Substantia nigra (tissue), 51 donors: ENCODE measurements at places on chromosomes 16 and 17.

GRCh38 chr16:50086176-50086575 is 20.4 kb downstream of the HEATR3 start:
- no peak for DNase-seq

DNA sequence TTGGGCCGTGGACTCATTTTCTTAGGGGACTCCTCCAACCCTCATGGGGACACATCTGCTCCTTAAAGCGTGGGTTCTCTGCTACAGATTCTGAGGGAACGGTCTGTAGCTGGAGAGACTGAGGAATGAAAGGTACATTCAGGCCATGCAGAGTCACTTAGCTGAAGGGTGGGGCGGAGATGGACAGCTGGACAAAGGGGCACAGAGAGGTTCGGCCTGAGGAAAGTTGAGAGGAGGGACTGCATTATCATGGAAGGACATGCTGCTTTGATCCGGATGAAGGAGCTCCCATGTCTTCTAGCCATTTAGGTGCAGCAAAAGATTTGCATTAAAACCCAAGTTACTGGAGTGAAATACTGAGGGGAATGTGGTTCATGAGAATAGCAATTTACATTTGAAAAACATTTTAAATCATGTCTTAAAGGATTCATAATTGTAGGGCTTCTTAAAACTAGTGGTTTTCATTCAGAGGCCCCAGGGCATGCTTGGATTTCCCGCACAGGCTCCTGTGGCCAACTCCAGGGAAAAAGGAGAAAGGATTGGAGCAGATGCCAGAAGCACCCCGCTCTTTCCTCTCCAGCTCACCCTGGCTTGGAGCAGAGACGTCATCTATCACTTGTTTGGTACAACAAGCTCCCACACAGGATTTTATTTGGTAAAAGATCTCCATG is 54.2 kb downstream of the CDRT4 start:
- no peak for DNase-seq

- no peak for DNase-seq
These were observed 51.8 kb downstream of the C16orf82 start for GRCh38 chr16:27118526-27118925.

- no peak for DNase-seq
These were observed 84.9 kb upstream of the CBX4 start for GRCh38 chr17:79923974-79924638.

GRCh38 chr17:47066095-47066494 is 87.0 kb upstream of the RPRML start:
- DNase-seq, result no peak

- no peak for DNase-seq
These were observed 30.9 kb upstream of the CES5A start for GRCh38 chr16:55906123-55906522.

DNA sequence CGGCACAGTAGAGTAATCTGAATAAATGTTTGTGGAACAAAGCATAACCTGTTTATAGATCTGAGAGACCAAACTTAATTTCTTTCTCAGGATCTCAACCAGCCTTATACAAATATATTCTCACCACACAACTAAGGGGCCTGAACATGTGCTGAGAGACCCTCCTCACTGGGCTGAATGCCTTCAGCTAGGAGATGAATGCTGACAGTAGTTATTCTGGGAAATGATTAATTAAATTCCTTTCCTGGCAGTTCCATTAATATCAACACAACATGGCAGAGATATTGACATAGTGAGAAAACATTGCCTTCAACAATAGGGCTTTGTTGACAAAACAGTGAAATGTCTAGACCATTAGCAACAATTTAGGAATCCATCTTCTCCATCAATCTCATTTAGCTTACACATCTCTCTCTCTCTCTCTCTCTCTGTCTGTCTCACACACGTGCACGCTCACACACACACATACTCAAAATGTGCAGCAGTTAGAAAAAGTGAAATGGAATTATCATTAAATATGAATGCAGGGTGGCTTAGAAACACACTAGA is 780.8 kb upstream of the CDH8 start:
- DNase-seq, result no peak

DNA sequence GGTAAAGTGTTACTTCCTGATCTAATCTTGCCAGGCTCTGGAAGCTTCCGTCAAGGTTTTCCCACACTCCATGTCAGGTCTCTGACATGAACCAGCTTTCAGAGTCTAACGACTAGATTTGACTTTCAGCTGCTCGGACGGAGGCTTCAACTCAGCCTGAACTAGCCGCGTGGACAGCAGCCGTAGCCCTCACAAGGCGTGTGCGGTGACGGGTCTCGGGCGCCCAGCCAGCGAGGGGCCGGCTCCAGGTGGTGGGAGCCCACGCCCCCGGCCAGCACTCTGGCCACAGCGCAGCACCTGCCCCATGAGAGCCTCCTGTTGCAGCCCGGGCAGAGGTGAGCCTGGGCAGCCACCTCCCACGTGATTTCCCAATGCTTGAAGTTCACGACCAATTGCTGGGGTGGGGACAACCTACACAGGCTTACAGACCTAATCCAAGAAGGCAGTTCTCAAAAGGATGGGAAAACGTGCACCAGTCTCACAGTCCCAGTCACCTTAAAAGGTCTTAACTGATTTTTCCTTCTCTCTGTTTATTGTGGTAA is 45.5 kb downstream of the TBC1D16 start:
- DNase-seq, result no peak

DNA sequence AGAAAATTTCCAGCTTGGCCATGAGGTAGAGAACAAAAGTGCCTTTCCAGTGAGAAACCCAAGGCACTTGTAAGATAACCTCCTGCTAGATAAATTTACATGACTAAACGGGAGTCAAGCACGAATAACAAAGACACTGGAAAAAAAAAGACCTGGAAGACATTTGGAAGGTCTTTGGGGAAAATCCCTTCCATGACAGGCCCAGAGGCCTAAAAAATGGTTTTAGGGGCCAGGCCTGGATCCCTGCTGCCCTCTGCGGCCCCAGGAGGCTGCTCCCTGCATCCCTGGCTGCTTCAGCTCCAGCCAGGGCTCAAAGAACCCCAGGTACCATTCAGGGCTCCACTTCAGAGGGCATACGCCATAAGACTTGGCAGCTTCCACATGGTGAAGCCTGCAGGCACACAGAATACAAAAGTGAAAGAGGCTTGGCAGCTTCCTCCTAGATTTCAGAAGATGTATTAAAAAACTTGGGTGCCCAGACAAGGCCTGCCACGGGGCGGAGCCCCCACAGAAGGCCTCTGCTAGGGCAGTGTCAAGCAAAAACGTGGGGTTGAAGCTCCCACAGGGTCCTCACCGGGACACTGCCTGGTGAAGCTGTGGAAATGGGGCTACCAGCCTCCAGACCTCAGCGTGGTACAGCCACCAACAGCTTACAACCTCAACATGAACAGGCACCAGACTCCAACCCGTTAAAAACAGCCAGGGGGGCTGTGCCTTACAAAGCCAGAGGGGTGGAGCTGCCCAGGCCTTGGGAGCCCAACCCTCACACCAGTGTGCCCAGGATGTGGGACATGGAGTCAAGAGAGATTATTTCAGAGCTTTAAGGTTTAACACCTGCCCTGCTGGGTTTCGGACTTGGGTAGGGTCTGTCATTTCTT is 77.1 kb downstream of the SDK2 start:
- no peak for DNase-seq

GRCh38 chr17:58703137-58703915 is 10.9 kb downstream of the RAD51C start:
- DNase-seq, result no peak

DNA sequence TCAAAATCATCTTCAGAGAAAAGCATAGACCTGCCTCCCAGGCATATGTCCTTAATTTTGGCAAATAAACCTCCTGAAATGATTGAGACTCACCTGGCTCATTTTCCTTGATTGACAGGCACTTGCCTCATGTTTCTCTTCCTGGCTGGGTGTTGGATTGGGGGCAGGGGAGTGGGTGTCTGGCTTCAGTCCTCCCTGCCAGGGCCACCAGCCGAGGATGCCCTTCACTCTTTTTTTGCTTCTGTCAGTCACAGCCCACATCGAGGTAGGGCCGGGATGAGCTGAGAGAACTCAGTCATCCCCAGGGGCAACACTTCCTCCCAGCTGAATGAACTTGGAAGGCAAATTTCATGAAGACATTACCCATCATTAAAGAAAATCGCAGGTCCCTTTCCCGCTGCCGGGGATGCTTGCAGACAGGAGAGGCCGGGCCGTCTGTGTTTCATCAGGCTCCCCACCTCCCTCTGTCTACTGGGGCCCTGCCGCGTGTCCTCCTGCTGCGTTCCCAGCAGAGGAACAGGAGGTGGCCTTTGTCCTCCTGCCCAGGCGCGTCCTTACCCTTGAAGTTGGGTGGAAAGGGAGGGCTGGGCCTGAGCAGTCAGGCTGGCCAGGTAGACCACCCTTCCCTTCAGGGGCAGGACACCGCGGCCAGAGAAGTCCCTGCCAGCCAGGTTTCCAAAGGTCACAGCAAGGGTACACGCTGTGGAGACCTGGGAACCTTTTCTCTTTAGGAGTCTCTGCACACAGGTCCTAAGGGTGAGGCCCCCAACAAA is 11.2 kb upstream of the DNAH17 start:
- DNase-seq, result no peak

- no peak for DNase-seq
These were observed 14.0 kb upstream of the OR1E2 start for GRCh38 chr17:3447625-3448024.

- no peak for DNase-seq
These were observed 37.4 kb downstream of the RNF213 start for GRCh38 chr17:80297996-80298560.

GRCh38 chr17:61345061-61345460 is 54.6 kb upstream of the TBX2 start:
- no peak for DNase-seq

DNA sequence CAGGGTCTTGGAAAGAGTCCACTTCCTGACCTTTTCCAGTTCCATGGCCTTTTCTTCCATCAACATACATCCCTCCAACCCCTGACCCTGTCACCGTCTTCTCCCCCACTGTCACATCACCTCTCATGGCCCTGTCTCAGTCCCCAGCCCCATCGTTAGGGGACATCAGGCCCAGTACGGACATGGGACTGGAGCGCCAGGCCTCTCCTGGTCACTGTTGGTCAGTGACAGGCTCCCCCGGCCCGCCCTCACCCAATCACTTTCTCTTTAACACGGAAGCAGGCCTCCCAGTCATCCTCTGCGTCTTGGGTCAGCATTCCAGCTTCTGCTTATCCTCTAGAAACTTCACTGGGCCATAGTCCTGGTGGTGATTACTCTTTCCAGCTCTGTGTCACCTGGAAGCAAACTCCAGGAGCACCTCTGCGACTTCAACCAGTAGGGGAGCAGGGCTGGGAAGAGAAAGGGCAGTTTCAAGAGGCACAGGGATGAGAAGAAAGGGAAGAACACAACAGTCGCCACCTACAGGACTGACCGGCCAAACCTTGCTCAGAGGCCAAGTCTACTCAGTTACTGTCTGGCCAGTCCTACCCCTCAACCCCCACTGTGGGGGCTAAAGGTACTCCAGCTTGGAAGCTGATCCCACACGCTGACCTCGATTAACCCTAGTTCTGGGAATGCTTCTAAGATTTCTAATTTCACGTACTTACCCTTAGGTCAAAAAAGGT is 15.9 kb upstream of the ICAM2 start:
- no peak for DNase-seq

GRCh38 chr16:54746596-54746995 is 184.1 kb upstream of the IRX5 start:
- no peak for DNase-seq

GRCh38 chr17:65564793-65565192 is 3.3 kb upstream of the AXIN2 start:
- no peak for DNase-seq

DNA sequence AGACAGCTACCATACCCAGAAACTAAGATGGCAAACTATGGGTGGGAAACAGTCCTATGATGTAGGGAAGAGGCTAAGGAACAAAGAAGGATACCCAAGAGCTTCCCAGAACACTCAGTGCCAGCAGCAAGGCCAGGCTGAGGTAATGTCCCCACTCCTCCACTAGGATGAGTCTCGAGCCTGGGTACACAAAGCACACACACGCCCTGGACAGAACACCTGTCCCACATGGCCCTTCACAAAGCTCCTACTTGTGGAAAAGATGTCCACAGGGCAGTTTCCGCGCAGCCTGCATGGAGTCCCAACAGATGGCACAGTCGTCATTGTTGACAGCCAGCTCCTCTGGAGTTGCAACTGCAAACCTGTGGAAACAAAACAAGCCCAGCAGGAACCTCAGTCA is 23.9 kb downstream of the AMFR start:
- no peak for DNase-seq
